ENCODE measurements at places on chromosomes 11 and 22. TPM values are rescaled to one million over a fixed set of nuclear protein-coding genes. Genes with fewer than 3 reads are reported as not detected.

- DNase-seq = no peak
Observed at GRCh38 chr11:133843454-133843987, 1.8 kb downstream of the SPATA19 start.

Gene TRIM49
- not detected for total RNA-seq

Gene TMEM191C
- total RNA-seq = not detected

Gene MB
- 2.3 TPM for total RNA-seq

DNA sequence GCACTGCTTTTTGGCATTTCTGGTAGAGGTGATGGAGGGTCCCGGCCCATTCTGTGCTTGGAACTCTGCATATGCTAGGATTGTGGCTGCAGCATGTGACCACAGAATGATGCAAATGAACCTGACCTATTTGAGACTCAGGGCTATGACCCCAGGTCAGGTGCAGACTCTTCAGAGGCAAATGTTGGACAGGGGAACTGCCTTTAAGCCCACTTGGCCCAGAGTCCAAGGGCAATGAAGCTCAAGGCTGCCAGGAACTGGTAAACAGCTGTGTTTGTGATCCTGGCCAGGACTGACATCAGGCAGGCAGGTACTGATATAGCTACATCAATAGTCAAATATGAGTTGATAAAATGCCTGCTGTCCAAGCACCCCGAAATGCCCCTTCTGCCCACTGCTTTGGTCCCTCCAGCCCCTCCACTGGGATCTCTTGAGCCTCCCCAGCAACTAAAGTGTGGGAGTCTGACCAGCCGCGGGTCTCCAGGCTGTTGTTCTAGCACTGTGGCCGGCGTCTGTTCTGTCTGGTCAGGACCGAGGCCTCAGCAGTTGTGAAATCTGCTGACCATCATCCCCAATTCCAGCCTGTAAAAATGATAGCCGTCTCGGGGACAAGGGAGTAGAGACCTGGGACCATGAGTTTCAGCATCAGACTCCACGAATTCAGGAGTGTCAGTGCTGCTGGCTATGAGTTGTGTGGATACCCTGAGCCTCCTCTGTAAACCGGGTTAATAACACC, 82.4 kb upstream of the EIF3D start:
- no peak for DNase-seq

DNA sequence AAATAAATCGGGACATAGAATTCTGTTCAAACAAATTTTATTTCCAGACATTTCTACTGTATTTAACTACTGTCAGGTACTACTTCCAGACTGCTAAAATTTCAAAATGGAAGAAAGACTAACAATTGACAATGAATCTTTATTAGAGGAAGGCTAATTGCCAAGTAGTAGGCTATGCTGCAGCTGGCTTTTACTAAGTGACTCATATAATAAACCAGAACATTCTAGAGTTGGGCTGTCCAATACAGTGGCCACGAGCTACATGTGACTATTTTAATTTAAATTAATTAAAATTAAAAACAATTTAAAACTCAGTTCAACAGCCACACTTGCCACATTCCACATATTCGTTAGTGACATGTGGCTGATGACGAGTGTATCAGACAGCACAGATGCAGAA, 27.6 kb downstream of the CHKA start:
- no peak for DNase-seq

- DNase-seq = no peak
Observed at GRCh38 chr22:46551996-46552395, 14.6 kb upstream of the CELSR1 start.

DNA sequence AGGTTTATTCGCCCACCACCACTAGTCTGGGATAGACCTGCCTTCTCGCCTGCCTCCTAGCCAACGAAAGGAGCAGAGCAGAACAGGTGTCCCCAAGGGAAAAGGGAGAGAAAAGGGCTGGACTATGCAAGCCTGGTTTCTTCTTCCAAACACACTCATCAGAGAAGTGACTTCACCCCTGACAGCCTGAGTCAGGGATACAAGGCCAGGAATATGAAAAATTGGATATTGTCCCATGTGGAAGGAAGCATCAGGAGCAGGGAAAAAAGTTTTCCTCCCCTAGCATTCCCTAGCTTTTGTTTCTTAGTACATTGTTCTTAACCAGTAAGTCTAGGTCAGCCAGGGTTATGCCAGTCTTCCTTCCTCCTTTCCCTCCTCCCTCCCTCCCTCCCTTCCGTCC, 56.9 kb upstream of the TNRC6B start:
- no peak for DNase-seq

DNA sequence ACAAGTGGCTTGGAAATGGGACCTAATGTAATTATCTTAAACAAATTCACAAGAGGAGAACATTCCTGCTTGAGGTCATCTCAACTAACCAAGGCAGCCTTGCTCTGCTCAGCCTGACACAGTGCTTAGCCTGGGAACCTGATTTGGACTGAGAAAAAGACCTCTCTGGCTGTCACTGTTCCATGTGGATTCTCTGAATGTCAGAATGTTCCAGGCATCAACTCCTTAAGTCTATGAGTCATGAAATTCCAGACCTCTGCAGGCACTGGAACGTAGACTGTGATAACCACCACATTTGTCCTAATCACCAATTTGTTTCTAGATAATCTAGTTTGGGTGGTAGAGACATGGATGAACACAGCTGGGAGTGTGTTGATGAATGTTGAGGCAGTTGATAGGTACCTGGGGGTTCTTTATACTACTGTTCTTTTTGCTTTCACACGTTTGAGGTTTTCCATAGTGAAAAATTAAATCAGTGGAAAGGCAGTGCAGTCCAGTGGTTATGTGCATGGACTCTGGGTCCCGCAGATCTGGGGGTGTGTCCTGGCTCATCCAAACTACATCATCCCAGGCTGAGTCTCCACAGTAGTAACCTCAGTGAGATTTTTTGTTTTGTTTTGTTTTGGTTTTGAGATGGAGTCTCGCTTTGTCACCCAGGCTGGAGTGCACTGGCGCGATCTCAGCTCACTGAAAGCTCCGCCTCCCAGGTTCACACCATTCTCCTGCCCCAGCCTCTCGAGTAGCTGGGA, 269.6 kb downstream of the MN1 start:
- peak; percentile 55 for DNase-seq

Gene MRPL48
- 43.2 TPM for total RNA-seq

DNA sequence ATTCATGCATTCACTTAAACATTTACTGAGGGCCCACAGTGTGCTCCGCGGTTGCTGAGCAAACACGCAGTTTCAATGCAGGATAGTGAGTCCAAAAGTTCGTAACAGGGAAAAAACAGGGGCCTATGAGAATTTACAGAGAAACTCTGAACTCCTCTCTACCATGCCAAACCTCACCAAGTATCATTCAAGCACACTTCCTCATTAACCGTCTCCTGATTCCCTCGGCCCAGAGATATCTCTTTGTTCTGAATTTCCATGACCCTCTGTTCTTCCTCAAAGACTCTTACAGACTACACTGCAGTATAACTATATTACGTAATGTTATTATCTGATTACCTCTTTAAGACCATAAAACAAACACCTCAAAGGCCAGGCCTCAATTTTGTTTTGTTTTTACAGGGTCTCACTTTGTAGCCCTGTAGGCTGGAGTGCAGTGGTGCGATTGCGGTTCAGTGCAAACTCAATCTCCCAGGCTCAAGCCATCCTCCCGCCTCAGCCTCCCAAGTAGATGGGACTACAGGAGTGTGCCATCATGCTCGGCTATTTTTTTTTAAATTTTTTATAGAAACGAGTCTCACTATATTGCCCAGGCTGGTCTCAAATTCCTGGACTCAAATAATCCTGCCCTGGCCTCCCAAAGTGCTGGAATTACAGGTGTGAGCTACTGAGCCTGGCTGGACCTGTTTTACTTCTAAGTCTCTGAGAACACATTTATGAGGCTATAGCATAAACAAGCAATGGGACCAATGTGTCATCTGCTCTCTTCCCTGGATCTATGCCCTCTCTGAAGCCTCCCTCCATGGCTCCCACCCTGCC, 3.6 kb downstream of the HPS4 start:
- DNase-seq = peak; percentile 16

GRCh38 chr11:95886462-95886861, 37.4 kb downstream of the MTMR2 start:
- DNase-seq = no peak

DNA sequence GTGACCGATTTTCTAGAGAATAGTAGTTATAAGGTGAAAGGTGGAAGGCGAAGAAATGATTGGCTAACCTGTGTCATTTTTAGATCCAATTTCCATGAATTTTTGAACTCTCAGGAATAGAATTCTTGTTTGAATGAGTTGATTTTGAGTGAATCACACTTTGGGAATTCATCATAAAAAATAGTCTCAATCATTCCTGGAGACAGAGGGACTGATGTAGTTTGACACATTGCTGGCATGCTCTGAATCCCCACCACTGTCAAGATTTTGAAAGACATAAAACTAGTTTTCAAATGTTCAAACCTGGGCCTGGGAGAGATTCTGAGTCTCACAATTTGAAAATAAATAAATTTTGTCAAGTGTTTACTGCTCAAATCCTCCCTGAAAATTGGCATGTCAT, 861.4 kb upstream of the RAG2 start:
- no peak for DNase-seq

DNA sequence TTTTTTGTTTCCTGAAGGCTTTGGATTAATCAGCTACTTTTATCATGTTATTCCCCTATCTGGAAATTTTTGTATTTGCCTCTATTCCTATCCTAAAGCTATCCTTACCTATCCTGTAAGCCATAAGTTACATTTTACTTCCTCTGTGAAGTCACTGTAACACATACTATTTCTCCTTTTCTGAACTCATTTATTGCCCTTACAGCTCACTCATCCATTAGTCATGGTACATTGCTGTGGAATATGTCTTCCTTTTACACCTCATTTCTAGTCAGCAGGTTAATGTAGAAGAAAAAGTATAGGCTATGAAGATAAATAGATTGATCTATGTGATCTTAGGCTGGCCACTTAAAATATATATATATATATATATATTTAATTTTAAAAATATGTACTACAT, 28.0 kb downstream of the SWAP70 start:
- DNase-seq = peak; percentile 36

Gene C11orf91
- total RNA-seq = not detected

Gene ARHGEF12
- total RNA-seq = 20.4 TPM

DNA sequence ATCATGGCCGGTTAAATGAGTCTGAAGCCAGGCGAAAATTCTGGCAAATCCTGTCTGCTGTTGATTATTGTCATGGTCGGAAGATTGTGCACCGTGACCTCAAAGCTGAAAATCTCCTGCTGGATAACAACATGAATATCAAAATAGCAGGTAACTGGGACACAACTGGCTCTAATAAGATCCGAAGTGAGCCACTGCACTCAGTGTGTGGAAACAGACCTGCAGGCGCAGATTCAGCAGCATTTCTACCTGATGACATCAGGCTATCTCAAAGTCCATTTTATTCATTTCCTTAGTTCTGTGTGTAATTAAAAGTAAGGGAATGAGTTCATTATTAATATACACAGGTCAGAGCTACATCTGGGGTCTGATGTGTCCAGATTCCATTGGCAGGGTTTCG, 78.2 kb downstream of the PPP2R1B start:
- DNase-seq = no peak

- DNase-seq = no peak
Observed at GRCh38 chr22:21628386-21629254, 1.2 kb downstream of the YDJC start.

DNA sequence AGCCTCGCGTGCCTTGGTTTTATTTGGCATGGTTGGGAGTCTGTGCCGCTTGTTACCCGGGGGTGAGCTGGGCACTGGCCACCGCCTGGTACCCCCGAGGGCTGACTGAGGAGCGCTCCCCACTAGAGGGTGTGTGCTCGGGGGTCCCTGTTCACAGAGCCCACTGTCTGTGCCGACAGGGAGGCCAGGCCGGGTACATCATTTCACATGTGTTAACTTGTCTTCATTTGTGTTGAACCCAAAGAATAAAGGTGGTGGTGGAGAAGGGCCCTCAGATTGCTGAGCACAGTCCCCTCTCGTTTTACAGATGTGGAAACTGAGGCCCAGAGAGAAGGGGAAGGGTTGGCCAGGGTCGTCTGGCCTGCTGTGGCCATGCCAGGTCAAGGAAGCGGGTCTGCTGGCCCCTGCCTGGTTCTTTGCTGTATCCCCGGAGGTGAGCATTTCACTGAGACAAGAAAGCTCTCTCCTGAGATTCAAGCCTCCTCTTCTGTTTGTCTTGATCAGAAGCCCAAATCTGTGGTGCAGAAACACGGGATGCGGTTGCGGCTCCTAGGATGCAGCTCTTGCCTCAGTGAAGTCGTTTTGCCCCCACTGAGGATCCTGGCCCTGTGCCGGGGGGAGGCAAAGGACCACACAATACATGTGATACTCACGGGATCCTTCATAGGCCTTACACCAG, 60.8 kb downstream of the FBLN1 start:
- no peak for DNase-seq

- DNase-seq = no peak
Observed at GRCh38 chr11:84905411-84905810, 721.7 kb downstream of the DLG2 start.

DNA sequence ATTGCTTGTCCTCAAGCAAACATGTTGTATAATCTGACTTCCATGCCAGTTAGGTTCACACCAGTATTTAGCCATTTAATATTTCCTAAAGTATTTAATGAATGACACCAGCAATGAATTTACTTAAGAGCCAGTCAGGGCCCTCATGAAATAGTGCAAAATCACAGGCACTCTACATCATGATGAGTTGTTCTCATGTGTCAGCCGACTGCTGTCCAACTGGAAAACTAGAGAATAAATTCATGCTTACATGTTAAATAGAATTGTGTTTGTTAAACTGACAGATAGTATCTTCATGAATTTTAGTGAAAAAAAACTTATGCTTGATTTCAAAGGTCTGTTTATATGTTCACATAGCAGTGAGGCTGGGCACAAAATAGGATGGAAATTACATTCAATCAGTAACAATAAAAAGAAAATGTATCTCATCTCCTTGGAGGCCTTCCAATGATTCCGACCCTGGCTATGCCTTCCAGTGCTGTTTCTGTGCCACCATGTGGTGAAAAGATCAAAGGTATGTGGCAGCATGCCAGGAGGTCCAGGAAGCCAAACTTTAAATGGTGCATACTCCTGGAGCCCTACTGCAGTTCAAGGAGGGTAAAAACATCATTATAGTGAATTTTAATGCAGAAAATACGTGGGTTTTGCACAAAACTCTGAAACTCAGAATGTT, 45.2 kb downstream of the CTSC start:
- DNase-seq = peak; percentile 51

DNA sequence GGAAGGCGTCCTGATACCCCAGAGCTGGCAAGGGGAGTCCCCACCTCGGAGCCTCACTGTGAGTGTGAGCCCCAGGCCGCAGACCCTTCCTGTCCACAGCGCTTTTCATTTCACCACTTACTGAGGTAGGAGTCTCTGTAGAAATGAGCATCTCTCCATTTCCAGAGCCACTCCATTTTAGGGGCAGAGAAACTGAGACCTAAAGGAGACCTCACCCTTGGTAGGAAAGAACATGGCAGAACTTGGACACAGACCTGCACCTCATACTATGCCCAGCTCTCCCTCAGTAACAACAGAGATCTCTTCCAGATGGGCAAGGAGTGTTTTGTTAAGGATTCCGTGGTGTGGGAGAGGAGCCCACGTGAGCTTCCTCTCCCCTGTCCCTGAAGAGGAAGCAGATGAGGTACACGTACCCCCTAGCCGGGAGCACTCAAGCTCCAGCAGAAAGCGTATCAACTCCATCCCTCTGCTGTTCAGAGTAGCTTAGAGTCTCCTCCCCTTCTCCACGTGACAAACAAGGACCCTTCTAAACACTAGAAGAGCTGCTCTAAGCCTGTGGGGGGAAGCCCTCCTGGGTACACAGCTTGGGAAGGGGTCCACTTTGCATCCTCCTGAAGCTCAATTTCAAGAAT, 532 bp upstream of the VSIG2 start:
- DNase-seq = no peak

All from Daoy (cell line).